ENCODE measurements at places on chromosomes 7 and 10.

DNA sequence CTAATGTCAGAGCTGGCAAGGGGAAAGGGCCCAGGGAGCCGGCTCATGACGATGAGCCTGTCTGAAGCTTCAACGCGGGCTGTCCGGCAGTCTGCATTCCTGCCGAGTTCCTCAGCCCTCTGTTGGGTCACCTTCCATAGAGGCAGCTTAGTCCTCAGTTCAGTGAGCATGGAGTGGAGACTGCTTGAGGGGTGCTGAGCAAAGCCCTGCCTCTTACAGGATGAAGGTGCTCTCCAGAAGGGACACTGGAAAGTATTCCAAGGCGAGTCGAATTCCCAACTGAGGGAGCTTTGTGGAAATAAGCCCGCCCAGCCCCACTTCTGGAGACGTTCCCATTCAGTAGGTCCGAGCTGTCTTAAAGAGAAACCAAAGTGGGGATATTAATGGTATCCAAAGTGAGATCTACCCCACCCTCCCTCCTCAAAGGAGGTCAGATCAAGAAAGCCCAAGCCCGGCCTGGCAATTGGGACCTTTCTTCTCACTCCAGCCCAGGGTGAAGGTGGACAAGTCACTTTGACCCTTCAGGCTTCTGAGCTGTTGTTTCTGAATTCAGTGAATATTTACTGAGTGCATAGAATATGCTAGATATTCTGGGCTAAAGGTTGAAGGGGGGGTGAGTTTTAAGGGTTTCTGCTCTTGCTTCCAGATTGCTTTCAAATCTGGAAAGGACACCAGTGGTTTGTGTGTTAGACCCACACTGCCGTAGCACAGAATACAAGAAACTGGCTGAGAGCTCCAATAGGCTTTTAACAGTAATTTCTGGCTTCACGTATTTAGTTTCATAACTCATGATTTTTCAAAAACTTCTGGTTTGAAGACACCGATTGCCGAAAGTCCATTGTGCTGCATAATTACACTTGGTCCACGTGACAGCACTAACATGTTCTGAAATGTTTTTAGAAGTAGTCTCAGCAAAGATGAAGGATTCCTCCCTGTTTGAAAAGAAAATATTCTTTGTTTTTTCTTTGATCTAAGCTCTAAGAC, 3.5 kb downstream of the EGFR start:
- no peak for DNase-seq

DNA sequence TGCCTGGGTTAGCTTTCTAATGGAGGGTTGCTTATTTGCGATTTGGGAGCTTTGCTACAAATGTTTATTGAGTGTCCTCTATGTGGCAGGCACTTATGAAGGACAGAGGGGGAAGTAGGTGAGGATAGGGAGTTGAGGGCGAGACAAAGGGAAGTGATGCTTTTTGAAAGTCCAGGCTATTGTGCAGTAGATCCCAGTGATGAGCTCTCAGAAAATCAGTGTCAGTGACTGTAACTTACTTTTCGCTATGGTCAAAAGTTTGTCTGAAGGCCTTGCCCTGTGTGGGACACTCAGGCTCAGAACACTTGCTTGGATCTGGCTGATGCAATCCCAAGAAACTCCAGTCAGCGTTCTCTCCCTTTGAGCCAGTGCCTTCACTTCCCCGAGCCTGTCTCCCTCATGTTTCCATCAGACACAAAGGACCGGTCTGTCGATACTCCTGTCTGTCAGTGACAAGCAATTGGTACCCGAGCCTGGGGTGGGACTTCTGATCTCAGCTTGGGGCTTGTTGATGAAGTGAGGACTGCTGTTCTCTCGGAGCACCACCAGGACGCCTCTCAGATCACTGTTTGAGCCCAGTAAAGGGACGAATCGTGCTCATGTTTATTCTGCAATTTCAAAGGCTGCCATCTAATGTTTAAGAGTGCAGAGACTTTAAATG, 63.1 kb upstream of the SORCS3 start:
- no peak for DNase-seq

DNA sequence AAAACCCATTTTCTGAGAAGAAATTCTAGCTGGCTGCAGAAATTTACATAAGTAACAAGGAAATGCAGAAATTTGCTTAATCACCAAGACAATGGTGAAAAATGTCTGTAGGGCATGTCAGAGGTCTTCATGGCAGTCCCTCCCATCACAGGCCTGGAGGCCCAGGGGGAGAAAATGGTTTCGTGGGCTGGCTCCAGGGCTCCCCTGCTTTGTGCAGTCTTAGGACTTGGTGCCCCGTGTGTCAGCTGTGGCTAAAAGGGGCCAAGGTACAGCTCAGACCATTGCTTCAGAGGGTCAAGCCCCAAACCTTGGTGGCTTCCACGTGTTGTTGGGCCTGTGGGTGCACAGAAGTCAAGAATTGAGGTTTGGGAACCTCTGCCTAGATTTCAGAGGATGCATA, 215.9 kb downstream of the GPR158 start:
- no peak for DNase-seq

GRCh38 chr10:8639486-8640185, 585.1 kb downstream of the GATA3 start:
- no peak for DNase-seq

DNA sequence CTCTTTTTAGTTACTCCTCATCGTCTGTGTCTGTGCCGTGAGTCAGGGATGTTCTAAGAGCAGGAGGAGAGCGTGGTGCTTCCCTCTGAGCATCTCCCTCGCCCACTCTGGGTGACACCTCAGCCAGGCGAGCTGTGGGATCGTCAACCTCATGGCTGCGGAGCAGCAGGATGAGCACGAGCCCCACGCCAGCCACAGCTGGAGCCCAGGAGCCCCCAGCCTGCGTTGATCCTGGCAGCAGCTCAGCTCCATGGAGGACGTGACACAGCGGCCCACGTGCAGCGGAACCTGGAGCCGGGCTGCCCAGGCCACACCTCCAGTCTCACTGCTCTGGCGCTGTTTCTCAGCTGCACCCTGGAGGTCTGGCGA, 512.0 kb downstream of the PTPRN2 start:
- no peak for DNase-seq

DNA sequence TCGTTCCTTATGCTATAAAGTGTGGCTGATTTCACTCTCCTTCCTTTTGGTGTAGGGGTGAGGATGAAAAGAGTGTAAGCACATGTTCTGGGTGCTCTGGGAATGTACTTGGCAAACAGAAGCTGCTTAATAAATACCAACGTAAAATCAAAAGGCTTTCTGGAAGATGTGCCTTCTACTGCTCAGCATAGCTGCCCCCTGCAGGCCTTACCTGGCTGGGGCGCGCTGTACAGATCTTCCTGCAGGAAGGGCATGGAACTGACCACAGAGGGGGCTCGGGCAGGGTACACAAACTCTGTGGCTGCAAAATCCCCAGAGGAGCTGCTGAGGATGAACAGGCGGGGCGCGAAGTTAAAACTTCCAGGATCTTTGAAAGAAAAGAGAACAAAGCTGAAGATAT, 169.4 kb downstream of the SVIL start:
- no peak for DNase-seq

DNA sequence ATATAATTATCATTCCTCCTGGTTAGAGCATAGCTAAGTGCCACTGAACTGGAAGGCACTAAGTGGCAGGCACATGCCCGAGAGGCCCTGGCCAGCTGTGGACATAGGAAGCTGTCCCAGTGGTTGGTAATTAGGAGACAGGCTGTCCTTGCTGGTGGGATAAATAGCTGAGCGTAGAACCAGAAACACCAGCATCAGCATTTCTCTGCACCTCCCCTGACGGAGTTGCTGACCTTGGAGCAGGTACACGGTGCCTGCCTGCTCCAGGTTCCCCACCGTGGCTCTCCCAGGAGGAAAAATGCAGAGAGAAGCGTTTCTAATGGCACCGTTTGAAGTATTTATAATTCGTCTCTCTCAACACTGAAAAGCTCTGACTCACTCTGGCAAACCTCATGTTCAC, 5.6 kb upstream of the ABLIM1 start:
- no peak for DNase-seq

- DNase-seq = no peak
These were observed 765 bp downstream of the WBP1L start for GRCh38 chr10:102744374-102745051.

GRCh38 chr10:102612964-102613275, 31.4 kb upstream of the TRIM8 start:
- DNase-seq = no peak

DNA sequence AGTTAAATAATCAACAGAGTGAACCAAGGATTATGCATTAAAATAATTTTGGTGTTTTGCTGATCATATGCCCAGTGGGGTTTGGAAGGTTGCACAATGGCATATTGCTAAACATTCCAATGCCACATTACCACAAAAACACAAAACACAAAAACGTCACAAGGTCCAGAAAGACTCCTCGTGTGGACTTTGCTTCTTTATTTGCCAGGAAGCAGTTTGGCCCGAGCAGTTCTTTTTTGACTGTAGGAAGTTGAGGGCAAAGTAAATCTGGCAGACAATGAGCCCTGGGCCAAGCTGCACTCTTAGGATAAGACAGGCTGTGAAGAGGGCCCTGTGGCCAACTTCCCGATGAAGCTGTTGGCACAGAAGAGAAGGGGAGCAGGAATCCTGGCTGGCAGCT, 39.2 kb upstream of the SLC35B4 start:
- no peak for DNase-seq

DNA sequence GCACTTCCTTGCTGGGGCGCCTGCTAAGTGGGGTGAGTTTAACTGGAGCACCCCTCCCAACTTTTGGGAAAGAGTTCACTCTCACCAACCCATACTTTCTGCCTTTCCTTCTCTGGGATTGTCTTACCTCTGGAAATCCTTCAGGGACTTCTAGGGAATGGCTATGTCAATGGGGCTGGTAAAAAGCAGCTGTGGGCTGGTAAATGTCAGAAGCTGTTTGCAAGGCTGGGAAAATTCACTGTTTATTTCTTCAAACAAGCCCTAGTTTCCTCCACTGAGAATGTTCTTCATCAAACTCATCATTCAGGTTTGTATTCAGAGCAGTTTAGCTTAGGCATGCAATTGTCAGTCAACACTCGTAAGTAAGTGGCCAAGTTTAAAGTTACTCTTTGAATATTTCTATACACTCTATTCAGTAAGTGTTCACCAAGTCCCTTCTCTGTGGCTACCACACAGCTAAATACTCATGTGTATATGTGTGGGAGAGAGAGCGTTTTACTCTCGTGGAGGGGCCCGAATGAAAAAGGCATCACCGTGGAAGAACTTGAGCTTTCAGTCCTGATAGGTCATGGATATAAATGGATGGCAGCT, 654.8 kb downstream of the LRMDA start:
- DNase-seq = no peak

- DNase-seq = no peak
These were observed 10.7 kb downstream of the NODAL start for GRCh38 chr10:70430493-70431445.

Measured in cerebellar nuclear complex (tissue), 1 donor.